ENCODE measurements at places on chromosomes 12 and 14. TPM values are rescaled to one million over a fixed set of nuclear protein-coding genes. Genes with fewer than 3 reads are reported as not detected.

- H3K27me3 ChIP-seq = no peaks in the 10 kb centered on the region
- no peak overlapping the region for H3K4me3 ChIP-seq
- H3K36me3 ChIP-seq = no peaks in the 10 kb centered on the region
- H3K4me1 ChIP-seq = no peaks in the 10 kb centered on the region
These were observed 84.3 kb upstream of the ATF1 start for GRCh38 chr12:50679612-50680011.

- H3K27ac ChIP-seq = no peak overlapping the region
- H3K27me3 ChIP-seq = no peaks in the 10 kb centered on the region
- H3K4me1 ChIP-seq = peaks cover 11% of the 10 kb centered on the region
- no peak overlapping the region for H3K4me3 ChIP-seq
- H3K36me3 ChIP-seq = no peaks in the 10 kb centered on the region
These were observed 7.4 kb downstream of the UBE2N start for GRCh38 chr12:93434256-93434865.

The KERA gene
- polyA plus RNA-seq = not detected

DNA sequence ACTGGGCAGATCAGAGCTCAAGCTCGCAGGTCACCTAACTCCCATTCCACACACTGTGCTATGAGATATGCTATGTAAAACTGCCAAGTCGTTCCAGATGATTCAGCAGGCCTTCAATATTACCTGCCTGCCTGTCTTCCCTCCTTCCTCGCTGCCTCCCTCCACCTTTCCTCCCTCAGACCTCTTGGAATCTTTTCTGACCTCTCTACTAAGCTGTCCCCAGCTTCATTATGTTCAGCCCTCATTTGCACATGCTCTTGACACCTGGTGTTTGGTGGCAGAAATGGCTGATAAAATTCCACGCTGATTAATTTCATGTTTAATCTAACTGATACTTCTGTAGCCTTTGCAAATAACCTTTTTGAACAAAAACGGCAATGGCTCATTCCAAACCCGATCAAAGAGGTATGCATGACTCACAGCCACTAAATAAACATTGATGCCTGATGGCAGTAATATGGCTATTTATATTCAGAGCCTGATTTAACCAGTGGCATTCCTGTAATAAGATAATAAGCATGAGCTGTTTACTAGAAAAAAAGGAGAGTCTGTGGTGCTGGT is 130.8 kb upstream of the EGLN3 start:
- no peaks in the 10 kb centered on the region for H3K27me3 ChIP-seq
- H3K4me3 ChIP-seq = no peak overlapping the region
- H3K27ac ChIP-seq = peak overlapping the region; percentile 36
- DNase-seq = no peak

GRCh38 chr12:130956456-130957303 is 3.0 kb downstream of the ADGRD1 start:
- H3K27me3 ChIP-seq = no peaks in the 10 kb centered on the region
- DNase-seq = no peak

The SAMD4A gene
- polyA plus RNA-seq = 2.9 TPM

DNA sequence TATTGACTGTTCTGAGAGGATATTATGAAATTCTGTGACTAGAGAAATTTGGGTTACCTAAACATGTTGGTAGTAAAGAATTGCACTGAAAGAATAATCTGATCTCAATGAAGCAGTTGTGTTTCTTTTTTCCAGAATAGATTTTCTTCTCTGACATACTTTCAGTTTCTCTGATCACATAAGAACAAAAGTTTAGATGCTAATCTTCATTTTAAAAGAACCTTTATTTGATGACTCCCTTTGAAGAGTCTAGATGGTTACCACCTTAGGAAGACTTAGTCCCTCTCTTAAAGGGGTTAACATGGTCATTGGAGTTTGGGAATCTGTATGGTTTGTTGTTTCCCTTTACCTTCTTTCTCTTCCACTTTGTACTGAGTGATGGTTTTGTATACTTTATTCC is 58.6 kb downstream of the MON2 start:
- H3K36me3 ChIP-seq = no peaks in the 10 kb centered on the region
- no peak overlapping the region for H3K27ac ChIP-seq
- no peak for DNase-seq

GRCh38 chr12:103690426-103690825 is 103.4 kb downstream of the STAB2 start:
- H3K4me1 ChIP-seq = no peaks in the 10 kb centered on the region
- H3K4me3 ChIP-seq = no peak overlapping the region
- H3K36me3 ChIP-seq = no peaks in the 10 kb centered on the region
- no peak overlapping the region for H3K27ac ChIP-seq
- no peak for DNase-seq

The SLC6A13 gene
- polyA plus RNA-seq = 0.23 TPM

DNA sequence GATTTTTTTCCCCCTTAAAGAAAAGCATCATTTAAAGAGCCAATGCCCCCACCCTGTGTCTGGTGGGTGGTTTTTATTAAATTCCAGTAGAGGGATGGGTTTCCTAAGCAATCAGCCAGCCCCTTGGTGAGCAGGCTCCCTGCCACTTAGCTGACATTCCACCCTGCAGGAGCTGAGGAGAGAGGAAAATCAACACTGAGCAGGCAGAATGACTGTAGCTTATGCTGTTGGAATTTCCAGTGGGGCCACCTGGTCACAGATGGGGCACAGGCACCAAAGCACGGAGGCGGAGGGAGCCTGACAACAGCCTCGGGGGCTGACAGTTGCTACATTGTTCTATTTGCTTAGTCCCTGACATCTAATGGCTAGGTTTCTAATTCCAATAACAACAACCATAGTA is 127.7 kb downstream of the TMEM30B start:
- no peaks in the 10 kb centered on the region for H3K27me3 ChIP-seq
- no peak for DNase-seq
- H3K36me3 ChIP-seq = no peaks in the 10 kb centered on the region
- H3K4me3 ChIP-seq = no peak overlapping the region
- no peak overlapping the region for H3K27ac ChIP-seq
- H3K4me1 ChIP-seq = no peaks in the 10 kb centered on the region

DNA sequence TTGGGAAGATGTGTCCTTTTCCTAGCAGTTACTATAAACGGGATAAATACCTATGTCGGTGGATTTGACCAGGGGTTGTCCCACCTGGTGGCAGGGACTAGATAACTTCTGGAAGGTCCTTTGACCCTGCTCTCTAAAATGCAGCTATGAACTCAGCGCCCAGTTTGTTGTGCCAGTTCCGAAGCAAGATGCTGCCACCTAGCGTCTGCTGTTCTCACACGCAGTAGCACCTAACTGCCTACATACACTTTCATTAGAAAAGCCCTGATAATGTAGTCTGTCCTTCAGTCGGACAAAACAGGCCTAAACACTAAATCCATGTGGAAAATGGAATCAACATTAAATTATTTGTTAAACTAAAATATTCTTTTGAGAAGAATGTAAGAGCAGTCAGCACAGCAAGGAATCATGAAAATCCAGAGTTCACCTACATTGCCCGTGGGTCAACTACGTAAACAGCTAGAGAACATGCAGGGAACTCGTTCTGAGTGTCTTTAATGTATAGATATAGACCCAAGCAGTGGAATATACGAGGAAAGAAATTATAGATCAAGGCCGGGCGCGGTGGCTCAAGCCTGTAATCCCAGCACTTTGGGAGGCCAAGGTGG is 51.1 kb upstream of the CRACR2A start:
- no peak overlapping the region for H3K27ac ChIP-seq
- no peaks in the 10 kb centered on the region for H3K36me3 ChIP-seq
- peaks cover 3% of the 10 kb centered on the region for H3K4me1 ChIP-seq
- no peak overlapping the region for H3K4me3 ChIP-seq
- peak; percentile 79 for DNase-seq

DNA sequence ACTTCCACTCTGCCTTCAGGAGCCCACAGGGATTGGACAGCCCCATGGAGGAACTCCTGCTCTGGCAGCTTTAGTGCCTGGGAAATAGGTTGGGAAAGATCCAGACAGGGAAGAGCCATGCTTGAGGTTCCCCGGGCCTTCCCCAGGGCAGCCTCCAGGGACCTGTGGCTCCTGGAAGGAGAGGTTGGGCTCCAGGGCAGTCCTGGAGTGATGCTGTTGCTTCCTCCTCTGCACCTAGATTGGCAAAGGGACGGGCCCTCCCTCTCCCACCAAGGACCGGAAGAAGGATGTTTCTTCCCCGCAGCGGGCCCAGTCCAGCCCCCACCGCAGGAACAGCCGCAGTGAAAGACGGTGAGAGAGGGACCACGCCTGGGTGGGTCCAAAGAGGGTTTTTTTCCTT is 16.5 kb downstream of the VASH1 start:
- no peak overlapping the region for H3K4me3 ChIP-seq
- no peaks in the 10 kb centered on the region for H3K4me1 ChIP-seq
- no peak for DNase-seq
- H3K27ac ChIP-seq = no peak overlapping the region
- peaks cover 5% of the 10 kb centered on the region for H3K36me3 ChIP-seq
- H3K27me3 ChIP-seq = no peaks in the 10 kb centered on the region

- H3K27me3 ChIP-seq = no peaks in the 10 kb centered on the region
- no peaks in the 10 kb centered on the region for H3K4me1 ChIP-seq
- H3K36me3 ChIP-seq = no peaks in the 10 kb centered on the region
- no peak overlapping the region for H3K4me3 ChIP-seq
- no peak overlapping the region for H3K27ac ChIP-seq
- DNase-seq = no peak
These were observed 208.5 kb upstream of the NEDD1 start for GRCh38 chr12:96698521-96698920.

DNA sequence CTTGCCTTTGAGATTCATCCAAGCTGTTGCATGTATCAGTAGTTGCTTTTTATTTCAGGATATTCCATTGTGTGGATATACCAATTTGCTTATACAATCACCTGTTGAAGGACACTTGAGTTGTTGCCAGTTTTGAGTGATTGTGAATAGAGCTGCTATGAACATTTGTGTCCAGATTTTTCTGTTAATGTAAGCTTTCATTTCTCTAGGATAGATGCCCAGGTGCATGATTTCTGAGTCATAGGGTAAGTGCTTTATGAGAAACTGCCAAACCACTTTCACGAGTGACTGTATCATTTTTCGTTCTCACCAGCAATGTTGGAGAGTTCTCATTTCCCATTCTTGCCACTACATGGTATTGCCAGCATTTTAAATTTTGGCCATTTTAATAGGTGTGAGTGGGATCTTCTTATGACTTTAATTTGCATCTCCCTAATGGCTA is 434.6 kb upstream of the RGS6 start:
- H3K36me3 ChIP-seq = no peaks in the 10 kb centered on the region
- no peaks in the 10 kb centered on the region for H3K27me3 ChIP-seq
- DNase-seq = peak; percentile 17
- H3K4me1 ChIP-seq = no peaks in the 10 kb centered on the region
- no peak overlapping the region for H3K4me3 ChIP-seq

The FITM1 gene
- polyA plus RNA-seq = 3.4 TPM

The EFCAB11 gene
- 1.3 TPM for polyA plus RNA-seq

GRCh38 chr14:76253111-76253510 is 101.4 kb downstream of the GPATCH2L start:
- no peaks in the 10 kb centered on the region for H3K27me3 ChIP-seq
- H3K27ac ChIP-seq = no peak overlapping the region
- no peaks in the 10 kb centered on the region for H3K4me1 ChIP-seq
- H3K36me3 ChIP-seq = no peaks in the 10 kb centered on the region

DNA sequence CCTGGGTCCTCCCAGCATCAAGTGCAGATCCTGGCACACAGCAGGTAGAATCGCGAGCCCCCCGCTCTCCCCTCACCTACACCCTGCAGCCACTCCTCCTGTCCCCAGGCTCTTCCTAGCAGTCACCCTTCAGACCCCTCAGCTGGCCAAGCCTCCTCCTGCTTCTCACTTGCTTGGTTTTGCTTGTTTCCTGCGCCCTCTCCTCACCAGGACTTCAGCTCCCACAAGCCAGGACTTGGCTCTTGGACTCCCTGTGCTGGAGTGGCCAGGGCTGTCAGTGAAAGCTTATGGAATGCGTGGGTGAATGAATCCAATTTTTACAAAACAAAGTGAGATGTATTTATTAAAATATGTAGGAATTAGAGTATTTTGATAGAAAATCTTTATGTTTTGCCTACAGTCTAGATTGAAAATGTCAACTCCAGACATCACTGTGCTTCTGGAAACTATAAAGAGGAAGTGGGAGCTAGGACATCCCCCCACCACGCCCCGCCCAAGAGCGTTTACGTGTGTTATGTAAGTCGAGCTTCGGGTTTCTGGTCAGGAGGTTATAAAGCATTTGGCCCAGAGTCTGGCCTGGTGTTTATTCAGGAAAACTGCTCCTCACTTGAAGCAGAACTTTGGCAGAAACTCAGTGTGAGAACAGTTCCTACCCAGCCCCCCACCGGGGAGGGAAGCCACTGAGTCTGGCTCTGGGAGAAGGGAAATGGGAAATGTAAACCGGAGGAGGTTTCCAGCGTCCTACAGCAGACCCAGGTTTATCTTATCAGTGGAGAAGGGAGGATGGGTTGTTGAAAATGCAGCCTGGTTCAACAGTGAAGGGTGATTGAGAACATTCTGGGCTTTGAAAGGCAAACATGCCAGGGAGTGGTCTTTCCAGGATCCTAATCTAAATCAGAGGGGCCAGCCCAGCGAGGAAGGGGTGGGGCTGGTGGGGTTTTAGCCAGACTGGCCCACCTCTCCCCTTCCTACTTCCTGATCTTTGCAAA is 8.8 kb downstream of the ALDH2 start:
- peak overlapping the region; percentile 83 for H3K27ac ChIP-seq
- H3K27me3 ChIP-seq = no peaks in the 10 kb centered on the region
- peak; percentile 70 for DNase-seq

The TMEM179 gene
- 18.8 TPM for polyA plus RNA-seq

The ANO4 gene
- 0.14 TPM for polyA plus RNA-seq

The TAS2R7 gene
- not detected for polyA plus RNA-seq

The MIPOL1 gene
- polyA plus RNA-seq = 2.5 TPM

DNA sequence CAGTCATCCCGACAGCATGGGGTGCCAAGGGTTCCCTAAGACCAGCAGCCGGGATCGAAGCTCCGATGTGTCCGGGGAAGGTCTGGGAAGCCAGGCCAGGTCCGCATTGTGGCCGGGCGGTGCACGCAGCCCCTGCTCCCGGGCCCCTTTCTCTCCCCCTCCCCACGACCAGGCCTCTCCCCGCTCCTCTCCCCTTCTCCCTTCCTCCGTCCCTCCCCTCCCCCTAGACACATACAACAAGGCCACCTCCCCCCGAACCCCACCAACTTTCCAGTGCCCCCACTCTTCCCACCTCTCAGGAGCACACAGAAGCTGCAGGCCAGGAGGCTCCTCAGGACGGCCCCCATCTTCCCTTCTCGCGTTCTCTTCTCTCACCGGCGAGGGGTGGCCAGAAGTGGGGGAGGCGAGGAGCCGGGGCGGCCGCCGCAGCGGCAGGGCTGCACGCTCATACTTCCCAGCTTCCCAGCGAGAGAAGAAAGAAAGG is 413 bp downstream of the LRP6 start:
- peak overlapping the region; percentile 66 for H3K4me3 ChIP-seq
- no peaks in the 10 kb centered on the region for H3K4me1 ChIP-seq
- no peaks in the 10 kb centered on the region for H3K27me3 ChIP-seq
- H3K27ac ChIP-seq = peak overlapping the region; percentile 99
- no peaks in the 10 kb centered on the region for H3K36me3 ChIP-seq

The REP15 gene
- polyA plus RNA-seq = 0.80 TPM

- no peaks in the 10 kb centered on the region for H3K36me3 ChIP-seq
- no peak overlapping the region for H3K27ac ChIP-seq
- no peaks in the 10 kb centered on the region for H3K27me3 ChIP-seq
- H3K4me3 ChIP-seq = no peak overlapping the region
- no peak for DNase-seq
- H3K4me1 ChIP-seq = peaks cover 17% of the 10 kb centered on the region
These were observed 24.2 kb downstream of the CDK17 start for GRCh38 chr12:96375841-96376604.

- H3K27ac ChIP-seq = no peak overlapping the region
- no peak for DNase-seq
- H3K4me1 ChIP-seq = peaks cover 4% of the 10 kb centered on the region
- no peaks in the 10 kb centered on the region for H3K27me3 ChIP-seq
- H3K36me3 ChIP-seq = no peaks in the 10 kb centered on the region
These were observed 60.1 kb downstream of the CHST11 start for GRCh38 chr12:104516821-104517220.
